ENCODE measurements at places on chromosomes 12 and 14.

DNA sequence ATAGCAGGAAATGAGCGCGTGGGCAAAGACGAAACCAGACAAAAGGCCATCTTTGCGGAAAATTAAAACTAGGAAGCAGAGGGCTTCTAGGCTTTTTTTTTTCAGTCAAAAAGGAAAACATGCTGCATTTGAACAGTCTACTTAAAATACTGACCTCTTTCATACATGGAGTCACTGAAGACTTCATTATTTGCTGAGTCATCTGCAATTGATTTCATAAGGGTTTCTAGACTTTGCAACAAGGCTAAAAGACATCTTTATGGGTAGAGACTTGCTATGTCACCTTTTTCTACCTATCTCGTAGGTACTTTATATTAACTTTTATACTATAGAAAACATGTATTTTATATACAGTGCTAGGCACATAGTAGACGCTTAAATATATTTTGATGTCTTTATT is 238.4 kb downstream of the TMEM132D start:
- DNase-seq = no peak

DNA sequence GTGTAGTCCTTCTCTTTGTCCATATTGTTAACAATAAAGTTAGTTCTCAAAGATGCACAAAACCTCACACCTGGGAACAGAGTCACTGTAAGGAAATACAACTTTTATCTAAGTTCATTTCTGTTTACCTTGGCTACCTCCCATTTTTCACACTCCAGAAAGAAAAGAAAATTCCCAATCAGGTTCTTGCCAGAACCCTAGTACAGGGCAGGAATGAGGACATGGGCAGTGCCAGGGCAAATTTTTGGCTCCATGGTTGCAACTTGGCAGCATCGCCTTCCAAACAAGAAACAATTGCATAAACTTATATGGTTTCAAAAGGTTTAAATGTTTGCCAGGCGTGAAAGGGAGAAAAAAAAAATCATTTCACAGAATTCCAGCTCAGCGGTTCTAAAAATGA is 296.3 kb upstream of the PRKD1 start:
- DNase-seq = no peak

DNA sequence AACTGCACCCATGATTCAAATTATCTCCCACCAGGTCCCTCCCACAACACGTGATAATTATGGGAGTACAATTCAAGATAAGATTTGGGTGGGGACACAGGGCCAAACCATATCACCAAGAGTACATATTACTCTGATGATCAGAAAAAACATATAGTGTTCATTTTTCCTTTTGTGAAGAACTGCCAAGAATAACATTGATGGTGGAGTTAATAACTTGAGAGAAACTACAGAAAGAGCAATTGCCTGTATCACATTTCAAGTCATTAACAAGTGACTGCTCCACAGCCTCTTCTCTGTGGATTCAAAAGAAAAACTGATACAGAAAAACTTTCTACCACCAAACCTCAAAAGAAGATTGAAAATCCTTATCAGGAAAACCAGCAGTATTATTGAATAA is 34.7 kb downstream of the GRIP1 start:
- DNase-seq = no peak

DNA sequence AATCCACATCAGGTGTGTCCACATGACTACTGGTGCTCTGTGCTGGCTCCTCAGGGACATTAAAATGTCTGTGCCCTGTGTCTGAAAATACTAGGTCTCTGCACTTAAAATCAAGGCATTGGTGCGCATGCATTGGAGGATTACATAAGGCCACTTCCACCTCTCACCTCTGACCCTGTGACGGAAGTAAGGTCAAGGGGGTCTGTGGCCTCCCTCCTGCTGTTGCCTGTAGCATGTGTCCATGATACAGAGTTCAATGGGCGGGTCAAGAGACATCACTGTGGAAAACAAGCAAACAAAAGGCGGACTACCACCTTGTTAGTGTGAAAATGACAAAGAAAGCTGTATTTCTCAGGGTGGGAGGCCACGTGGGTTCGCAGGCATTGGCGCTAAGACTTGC is 208.6 kb upstream of the PWP1 start:
- DNase-seq = no peak

DNA sequence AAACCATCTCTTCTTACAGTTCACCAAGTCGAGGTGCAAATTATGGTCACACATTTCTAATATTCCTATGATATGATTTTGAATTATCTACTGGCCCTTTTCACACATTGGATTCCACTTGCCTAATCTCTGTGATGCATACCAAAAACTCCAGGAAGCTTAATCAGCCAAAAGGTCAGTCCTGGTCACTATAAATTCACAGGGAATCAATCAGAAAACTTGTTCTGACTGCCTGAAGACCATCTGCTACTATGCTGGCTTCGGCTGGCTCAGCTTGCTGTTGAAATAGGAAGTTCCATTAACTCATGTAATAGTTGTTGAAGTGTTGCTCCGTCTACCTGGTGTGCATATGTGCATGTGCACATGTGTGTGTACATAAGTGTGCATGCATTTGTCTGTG is 142.8 kb upstream of the FLRT2 start:
- DNase-seq = no peak

GRCh38 chr14:22614240-22614799 is 16.2 kb downstream of the ABHD4 start:
- DNase-seq = peak; percentile 98

GRCh38 chr12:68189821-68190242 is 30.3 kb upstream of the IFNG start:
- peak; percentile 9 for DNase-seq

DNA sequence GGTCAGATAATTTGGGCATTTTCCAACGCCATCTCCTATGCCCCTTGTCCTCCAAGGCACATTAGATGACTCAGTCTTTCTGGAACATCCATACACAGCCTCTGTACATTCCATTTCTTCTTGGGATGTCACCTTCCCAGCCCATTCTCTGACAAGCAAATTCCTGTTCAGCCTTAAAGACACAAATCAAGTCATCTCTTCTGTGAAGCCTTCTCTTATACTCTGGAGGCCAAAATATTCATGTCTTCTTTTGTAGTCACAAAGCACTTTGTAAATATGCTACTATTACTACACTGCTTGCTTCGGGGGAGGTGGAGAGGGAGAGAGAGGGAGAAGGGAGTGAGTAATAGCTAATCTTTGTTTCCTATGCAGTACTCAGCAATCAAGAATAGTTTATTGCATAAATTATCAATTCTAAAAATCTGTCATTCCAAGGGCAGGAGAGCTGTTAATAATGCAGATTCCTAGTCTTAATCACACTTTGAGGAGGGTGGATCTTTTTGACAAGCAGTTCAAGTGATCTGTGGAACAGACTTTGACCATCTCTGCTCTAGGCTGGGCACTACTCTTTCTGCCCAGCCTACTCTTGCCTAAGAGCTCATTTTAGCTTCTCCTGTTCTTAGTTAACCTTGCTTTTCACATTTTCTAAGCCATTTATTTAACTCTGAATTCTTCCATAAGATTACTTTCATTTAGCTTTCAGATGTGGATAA is 27.9 kb downstream of the KCNMB4 start:
- DNase-seq = peak; percentile 39

DNA sequence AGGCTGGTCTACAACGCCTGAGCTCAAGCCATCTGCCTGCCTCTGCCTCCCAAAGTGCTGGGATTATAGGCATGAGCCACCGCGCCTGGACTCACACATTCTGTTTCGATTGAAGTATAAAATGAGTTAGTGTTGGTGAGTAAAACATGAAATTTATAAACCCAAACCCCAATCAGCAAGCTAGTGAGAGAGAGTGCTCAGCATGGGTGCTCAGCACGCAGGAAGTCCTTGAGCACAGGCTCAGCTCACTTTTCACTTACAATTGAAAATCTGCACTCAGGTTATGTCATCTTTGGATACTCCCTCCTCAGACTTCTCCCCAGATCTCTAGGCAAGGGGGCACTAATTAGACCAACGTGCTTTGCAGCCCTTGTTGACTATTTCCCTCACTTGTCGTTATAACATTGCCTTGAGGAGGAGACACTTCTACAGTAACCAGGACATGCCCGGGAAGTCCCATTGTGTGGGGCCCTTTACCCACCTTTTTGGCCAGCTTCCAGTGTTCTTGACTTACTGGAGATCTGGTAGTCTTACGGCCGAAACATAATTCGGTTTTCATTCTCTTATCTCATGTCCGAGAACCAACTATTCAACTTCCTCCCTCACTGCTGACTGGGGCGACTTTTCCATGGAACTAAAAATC is 68.5 kb upstream of the AMN1 start:
- no peak for DNase-seq

GRCh38 chr12:42119085-42119633 is 25.5 kb downstream of the GXYLT1 start:
- peak; percentile 57 for DNase-seq

DNA sequence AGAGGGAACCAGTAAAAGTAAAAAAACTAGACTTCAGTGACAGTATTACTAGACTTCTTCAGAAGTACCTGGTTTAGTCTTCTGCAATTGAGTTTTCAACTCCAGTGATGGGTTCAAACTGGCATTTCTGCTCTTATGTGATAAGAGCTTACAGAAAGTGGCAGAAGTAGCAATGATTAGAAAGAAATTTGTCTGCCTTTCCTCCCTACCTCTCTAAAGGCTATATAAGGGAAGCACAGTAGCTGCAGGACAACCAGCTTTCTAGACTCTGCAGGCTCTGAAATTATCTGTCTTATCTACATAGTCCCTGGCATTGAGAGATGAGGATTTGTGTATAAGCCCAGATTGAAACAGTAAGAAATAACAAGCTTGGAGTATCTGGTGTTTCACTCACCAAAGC is 107.5 kb downstream of the DAAM1 start:
- no peak for DNase-seq

DNA sequence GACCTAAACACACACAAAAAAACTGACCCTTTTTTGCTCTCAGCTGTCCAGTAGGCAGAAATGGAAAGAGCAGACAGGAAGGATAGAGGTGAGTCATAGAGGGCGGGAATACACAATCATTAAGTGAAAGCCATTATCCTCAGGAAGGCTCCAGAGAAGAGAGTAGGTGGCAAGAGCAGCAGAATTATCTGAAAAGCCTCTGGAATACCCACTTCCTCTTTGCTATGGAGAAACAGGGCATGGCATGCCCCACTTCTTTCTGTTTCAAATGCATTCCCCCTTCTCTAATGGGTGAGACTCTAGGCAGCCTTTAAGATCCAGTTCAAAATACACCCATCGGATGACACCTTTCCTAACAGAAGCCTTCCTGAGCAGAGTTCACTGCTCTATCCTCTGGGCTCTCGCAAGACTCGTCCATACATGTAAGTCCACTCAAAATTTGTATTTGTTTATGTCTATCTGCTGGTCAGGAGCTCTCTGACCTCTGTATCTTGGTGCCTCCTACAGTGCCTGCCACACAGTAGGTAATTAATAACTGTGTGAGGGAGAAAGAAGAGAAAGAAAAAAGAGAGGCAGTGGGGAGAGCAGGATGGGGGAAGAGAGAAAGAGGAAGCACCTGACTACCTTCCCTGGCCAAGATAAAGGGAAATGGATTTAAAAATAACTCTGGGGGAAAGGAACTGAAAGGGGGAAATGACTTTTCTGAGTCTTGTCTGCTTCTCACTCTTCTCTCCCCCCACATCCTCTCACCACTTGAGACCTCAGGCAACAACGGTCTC is 8.5 kb downstream of the KLHL33 start:
- no peak for DNase-seq

- DNase-seq = no peak
These were observed at the start of gene ABHD4 for GRCh38 chr14:22598099-22598895. Gene ABHD4, plus strand, starts transcription at chr14:22598300. Its CDS starts 7 bp downstream, at chr14:22598307.

GRCh38 chr12:21631367-21631766 is 26.3 kb downstream of the LDHB start:
- no peak for DNase-seq

DNA sequence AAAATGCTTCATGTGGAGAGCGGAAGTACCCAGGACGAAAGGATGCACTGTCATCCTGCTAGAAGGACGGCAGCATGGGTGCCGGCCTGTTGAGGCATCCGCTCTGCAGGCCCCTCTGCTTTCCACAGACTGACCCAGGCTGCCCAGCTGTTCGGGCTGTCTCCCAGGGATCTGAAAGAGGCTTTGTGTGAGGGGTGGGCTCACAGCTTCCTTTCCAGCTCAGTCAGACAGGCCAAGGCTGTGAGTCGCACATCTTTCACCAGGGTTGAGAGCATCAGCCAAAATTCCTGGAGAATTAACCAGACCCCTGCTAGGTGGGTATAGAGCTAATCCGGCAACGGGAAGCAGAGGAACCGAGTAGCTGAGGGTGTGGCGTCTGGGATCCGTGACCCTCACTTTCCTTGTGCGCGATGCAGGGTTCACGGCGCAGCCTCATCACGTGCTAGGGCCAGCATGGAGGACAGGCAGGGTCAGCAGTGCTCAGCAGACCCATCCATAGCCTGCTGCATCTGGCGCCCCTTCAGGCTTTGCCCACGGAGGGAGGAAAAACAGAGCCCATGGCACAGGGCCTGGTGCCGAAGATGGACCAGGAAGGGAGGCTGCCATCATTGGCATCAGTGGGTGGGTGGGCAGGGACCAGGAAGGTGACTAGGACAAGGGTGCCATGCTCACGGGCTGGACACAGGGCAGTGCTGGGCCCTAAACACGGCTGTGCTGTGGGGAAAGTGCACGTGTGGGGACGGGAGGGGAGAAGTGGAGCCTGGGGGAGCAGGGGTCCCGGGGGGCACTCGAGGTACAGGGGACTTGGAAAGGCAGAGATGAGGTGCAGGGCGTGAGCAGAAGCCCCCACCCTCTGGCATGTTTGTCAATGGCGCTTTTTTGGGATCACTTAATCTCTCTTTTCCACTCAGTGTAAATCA is 9.2 kb upstream of the SIVA1 start:
- DNase-seq = no peak

Measured in GM04503 (cell line).